Gastrocnemius medialis (tissue), 4 donors: ENCODE measurements at places on chromosomes 11 and 22.

GRCh38 chr22:35615156-35615555 lies 2.0 kb downstream of the MB start:
- peak; percentile 96 for DNase-seq

GRCh38 chr22:29359469-29359868 lies 28.9 kb downstream of the AP1B1 start:
- peak; percentile 31 for DNase-seq

- no peak for DNase-seq
Measured at GRCh38 chr11:100240025-100240539, 447.0 kb upstream of the ARHGAP42 start.

- DNase-seq: no peak
Measured at GRCh38 chr11:7115780-7116179, 27.0 kb downstream of the RBMXL2 start.

GRCh38 chr11:80562523-80563125 lies 1121.8 kb upstream of the TENM4 start:
- no peak for DNase-seq

DNA sequence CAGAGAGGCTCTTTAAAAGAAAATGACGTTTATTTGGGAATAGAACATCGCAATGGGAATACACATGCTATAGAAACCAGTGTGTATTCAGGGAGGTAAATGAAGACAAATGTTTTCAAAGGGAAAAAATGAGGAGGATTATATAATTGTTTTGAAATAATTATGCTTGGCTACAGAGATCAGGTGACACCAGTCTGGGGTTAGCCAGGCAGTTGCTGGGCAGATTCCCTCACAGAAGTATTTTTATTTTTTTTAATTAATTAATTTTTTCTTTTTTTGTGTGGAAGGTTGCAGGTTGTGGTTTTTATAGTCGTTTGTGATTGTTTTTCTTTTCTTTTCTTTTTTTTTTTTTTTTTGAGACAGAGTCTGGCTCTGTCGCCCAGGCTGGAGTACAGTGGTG lies 5.6 kb upstream of the STARD10 start:
- no peak for DNase-seq

- DNase-seq: no peak
Measured at GRCh38 chr11:95499516-95500135, 268.6 kb upstream of the SESN3 start.

DNA sequence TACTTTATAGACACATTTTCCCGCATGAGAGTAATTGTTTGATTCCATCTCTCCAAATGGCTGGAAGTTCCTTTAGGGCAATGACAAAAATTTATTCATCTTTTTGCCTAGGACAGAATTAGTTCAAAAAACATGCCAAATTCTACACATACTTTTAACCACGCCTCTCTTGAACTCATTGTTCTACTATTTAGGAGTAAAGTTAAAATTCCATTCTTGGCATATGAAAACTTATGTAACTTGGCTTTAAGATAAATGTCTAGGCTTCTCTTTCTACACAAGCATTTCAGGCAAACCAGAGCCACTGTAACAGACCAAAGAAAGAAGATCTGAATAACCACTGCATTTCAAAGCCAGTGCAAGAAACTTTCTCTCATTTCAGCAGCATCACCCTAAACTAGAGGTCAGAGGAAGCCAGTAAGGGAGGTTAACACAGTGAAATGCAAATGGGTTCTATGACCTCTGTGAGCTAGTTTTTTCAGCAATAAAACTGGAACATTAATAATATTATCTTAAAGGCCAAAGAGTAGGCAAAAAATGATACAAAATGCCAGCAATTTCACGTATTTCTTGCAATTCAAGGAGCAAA lies 73.0 kb downstream of the RSF1 start:
- no peak for DNase-seq

DNA sequence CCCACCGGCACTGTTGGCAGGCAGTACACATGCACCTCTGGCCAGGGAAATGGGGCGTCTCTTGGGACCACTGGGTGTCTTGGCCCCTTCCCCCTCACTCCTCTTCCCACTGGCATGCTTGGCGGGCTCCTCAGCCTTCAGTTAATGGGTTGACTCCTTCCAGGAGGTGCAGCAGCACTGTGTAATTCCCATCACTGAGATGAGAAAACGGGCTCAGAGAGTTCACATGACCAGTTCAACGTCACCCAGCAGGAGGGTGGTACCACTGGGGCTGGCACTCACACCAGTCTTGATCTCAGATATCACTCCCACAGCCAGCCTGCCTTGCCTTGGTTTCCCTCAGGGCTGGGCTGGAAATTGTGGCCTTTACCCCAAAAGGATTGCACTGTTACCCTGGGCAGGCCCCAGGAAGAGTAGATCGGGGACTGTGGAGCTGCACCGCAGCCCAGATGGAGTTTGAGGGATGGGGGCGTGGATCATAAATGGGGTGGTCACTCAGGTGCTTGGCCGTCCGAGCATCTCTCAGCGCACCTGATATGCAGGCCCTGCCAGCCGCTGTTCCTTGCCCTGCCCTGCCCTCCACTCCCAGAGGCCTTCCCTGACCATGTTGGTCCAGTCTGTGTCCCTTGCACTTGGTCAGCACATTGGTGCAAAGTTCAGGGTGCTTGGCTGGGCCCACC lies 16.9 kb downstream of the CAPN5 start:
- peak; percentile 8 for DNase-seq

- no peak for DNase-seq
Measured at GRCh38 chr11:35046681-35047080, 92.3 kb upstream of the CD44 start.

DNA sequence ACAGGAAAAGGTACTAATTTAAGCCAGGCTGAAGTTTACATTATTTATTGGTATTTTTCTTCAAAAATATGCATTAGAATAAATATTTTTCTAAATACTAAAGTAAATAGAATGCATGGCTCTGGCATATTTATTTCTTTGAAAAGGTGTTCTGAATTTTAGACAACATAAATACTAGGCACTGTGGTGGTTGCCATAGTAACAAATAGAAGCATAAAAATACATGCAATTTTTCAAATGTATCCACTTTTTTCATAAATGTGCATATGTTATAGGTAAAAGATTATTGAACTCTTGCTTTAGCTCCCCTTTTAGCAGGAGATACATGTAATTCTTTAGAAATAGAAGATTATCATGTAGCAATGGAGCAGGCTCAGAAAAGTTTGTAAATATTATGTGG lies 18.4 kb downstream of the DCDC1 start:
- DNase-seq: no peak

DNA sequence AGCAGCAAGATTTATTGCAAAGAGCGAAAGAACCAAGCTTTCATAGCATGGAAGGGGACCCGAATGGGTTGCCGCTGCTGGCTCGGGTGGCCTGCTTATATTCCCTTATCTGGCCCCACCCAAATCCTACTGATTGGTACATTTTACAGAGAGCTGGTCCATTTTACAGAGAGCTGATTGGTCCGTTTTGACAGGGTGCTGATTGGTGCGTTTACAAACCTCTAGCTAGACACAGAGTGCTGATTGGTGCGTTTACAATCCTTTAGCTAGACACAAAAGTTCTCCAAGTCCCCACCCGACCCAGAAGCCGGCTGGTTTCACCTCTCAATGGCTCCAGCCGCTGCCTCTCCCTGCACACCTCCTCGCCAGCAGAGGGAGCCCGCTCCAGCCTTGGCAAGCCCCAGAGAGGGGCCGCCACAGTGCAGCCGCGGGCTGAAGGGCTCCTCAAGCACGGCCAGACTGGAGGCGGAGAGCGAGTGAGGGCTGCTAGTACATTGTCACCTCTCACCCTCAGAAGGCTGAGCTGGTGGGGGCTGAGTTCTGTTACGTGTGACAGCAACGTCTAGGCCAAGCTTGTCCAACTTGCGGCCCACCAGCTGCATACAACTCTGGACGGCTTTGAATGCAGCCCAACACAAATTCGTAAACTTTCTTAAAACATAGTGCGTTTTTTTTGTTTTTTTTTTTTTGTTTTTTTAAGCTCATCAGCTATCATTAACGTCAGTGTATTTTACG lies 8.7 kb downstream of the PTH start:
- DNase-seq: no peak

- no peak for DNase-seq
Measured at GRCh38 chr11:116696381-116696941, 76.3 kb downstream of the BUD13 start.

- peak; percentile 80 for DNase-seq
Measured at GRCh38 chr11:64341851-64342791, 2.1 kb downstream of the CCDC88B start.

DNA sequence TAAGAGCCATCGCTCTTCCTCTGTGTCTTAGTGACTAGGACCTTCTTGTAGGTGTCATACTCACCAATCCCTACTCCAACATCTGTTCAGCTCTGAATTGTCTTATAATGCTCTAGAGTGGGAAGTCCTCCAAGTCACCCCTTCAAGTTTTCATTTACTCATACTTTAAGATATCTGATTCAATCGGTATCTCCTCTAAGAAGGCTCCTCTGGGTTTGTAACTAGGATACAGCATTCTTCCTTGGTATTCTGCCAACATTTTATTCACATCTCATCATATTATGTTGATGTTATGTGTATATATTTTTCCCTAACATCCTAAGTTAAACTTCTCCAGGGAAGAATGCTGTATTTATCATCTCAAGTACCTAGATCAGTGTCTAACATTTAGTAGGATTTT lies 662.1 kb downstream of the NTM start:
- no peak for DNase-seq

DNA sequence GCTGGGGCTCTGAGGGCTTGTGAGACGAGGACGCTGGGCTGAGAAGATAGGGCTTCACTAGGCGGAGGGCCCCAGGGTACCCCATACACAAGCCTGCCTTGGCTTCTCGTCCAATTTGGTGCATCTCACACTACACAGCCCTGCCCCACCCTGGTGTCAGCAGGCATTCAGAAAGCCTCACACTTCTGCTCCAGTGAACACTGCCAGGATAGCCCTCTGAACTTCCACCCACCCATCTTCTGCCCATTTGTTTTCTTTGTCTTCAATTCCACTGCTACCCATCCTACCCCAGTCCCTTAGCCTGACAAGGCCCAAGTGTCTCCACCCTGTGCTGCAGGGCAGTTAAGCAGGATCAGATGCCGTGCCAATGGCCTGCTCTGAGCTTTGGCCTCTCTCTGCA lies 1.9 kb upstream of the BUD13 start:
- DNase-seq: no peak

DNA sequence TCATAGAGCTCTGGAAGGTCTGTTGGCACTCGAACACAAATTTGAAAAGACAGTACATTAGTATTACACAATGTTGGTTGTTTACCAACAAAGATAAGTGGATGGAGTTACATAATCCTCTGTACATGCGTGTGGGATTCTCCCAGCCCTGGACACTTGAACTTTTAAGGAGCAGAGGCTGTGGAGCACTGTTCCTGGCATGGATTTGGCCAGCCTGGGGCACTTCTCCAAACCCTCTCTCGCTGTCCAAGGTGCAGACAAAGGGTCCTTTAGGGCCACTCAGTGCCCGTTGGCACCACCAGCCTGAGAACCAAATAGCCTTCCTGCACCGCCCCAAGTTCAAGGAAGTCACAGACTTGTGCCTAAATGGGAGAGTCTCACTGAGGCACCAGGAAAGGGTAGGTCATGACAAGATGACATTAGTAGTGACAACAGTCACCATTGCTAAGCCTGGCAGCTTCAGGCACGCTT lies 1.6 kb upstream of the ANO1 start:
- DNase-seq: no peak

DNA sequence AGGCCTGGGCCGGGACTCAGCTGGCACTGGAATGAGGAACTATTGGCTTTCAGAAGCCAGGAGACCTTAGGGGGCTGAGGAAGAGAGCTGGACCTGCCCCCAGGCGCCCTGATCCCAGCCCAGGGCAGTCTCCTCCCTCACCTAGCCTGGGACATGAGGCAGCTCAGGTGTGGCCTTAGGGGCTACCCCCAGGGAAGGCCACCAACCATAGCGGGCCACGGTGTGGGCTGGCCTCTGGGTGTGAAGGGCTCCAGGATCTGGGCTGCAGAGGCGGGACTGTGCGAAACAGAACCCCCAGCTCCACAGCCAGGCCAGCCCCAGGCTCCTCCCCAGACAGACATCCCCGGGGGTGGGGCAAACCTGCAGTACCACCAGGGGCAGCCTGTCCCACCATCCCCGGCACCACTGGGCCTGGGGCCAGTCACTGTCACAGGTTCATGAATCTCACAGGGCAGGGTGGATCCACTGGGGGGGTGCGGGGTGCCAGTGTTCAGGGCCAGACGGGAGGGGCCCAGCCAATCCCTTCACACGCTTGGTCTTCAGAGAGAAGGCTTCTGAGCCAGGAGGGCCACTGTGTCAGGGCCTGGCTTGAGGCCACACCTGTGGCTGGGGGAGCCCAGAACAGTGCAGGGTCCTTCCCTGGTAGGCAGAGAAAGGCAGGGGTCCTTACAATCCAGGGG lies 3.5 kb downstream of the PLXNB2 start:
- peak; percentile 24 for DNase-seq

GRCh38 chr11:113305440-113306336 lies 8.7 kb upstream of the TTC12 start:
- DNase-seq: peak; percentile 69

- no peak for DNase-seq
Measured at GRCh38 chr11:63906585-63906984, 10.4 kb downstream of the RCOR2 start.

GRCh38 chr11:21622995-21623394 lies 569.9 kb upstream of the ANO5 start:
- no peak for DNase-seq

DNA sequence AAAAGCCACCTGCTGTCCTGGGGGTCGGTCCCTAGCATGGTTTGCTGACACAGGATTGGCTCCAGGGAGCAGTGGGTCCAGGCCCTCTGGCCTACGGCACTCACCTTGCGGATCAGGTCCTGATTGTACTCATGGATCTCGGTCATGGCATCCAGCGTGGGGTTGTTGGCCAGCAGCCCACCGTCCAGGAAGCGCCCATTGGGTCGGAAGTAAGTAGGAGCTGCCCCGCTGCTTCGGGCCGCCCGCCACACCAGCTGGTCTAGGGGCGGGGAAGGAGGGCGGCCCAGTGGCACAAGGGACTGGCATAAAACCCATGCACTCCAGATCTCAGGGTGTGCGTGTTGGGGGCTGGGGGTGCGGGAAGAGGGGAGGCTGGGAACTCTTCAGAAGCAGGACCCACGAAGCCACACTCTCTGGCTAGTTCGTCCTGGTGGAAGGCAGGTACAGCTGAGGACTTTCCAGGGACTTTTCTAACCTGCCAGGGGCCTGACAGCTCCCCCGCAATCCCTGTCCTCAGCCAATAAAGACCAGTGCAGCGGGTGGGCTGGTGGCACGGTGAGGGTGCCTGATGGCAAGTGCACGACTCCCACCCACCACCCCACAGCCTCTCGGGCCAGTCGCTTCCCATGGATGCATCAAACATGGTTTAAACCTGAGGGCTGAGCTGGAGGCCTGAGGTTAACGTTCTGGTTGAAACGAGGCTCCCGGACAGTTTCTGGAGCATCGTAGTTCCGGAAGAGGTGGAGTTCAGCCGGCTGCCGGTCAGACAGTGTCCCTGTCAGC lies 5.1 kb upstream of the BAIAP2L2 start:
- DNase-seq: no peak
